NB4 (cell line): ENCODE measurements at places on chromosomes 13 and 19.

GRCh38 chr19:28049875-28050274 lies 1163.1 kb downstream of the UQCRFS1 start:
- no peak for DNase-seq

DNA sequence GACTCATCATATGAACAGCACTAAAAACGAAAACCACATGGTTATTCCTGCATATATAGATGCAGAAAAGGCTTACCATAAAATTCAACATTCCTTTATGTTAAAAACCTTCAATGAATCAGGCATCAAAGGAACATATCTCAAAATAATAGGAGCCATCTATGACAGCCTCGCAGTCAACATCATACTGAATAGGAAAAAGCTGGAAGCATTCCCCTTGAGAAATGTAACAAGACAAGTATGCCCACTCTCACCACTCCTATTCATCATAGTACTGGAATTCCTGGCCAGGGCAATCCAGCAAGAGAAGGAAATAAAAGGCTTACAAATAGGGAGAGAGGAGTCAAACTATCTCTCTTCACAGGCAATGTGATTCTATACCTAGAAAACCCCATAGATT lies 179.6 kb upstream of the HTR2A start:
- no peak for DNase-seq

- DNase-seq, result peak; percentile 74
Observed at GRCh38 chr19:9847087-9847671, 12.1 kb downstream of the PIN1 start.

DNA sequence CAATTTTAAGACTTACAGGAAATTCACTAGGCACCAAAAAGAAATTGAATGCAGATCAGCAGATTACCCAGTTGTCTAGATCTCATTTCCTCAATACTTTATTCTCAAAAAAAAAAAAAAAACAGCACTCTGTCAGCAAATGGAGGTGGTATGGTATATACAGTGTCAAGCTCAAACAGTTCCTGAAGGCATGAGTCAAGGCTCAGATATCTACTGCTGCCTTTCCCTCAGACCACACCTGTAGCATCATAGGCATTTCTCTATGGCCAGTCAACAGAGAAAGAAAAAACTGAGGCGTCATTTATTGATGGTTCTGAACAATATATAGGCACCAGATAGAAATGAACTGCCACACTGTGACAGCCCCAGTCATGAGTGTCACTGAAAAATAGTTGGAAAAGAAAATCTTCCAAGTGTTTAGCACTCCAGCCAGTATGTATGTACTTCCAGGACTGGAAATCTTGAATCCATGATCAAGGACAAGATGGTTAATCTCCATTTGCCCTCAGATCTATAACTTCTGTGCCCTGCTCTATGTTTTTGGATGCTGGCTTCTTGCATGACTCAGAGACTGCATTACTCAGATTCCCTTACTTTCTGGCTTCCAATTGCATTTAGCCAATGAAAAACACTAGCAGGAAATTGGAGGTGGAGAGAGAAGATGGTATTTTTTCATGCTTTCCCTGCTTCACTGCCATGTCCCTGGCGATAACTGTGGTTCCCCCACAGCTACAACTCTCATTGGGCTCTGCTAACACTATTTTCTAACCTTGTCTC lies 8.4 kb upstream of the COG3 start:
- DNase-seq, result no peak

DNA sequence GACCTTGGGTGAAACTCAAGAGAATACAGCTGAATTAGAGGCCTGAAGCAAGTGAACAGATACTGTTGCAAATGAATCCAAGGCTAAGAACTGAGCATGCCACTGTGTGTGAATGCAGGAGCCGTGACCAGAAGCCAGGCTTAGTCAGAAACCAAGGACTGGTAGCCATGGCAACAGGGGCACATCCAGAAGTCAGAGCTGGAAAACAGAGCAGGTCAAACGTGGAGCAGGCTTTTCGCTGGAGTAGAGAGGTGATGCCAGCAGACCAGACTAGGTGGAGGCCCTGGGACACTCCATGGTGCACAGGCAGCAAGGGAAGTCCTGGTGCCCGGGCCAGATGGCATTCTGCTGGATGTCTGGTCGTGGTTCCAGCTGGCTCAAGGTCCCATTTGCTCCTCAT lies 564.1 kb downstream of the PCDH9 start:
- no peak for DNase-seq

- DNase-seq, result no peak
Observed at GRCh38 chr13:51004111-51004865, 94.7 kb downstream of the RNASEH2B start.

DNA sequence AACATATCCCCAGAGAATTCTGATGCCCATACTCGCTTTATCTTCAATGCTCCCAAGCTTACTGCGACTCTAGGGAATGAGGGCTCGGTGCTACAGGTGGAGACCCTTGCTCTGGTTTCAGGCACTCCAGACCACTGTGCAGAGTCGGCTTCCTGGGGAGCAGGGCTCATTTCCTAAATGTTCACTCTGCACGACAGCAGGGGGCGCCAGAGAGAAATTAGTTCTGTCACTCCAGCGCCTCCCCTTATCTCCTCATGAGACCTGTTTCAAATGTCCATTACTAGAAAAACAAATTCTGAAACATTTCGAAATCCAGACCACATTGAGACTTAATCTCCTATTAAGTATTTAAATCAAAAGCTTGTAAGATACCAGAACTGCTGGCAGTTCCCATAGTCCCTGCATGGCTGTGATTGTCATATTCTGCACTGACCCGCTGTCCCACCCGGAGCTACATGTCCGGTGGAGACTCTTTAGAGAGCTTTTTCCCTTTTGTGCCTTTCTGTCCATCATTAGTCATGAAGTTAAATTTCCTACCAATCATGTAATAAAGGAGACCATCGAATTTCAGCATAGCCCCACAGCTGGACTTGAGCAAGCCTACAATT lies 22.4 kb downstream of the EPSTI1 start:
- peak; percentile 78 for DNase-seq

DNA sequence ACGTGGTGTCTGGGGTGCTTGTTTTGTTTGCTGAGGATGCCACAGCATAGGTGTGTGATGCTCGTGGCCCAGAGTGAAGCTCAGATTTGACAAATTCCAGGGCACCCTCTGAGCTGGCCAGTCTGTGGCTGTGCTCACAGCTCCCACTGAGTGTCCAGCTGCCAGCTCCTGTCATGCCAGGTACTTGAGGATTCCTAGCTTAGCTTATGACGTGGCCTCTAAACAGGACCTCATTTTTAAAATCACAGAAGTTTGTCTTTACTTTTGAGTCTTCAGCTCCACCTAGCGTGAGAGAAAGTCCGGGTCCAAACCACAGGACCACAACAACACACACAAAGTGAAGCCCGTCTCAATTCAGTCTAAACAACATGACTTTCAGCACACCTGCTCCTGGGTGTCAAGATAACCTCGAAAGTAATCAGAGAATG lies 117.3 kb downstream of the RAB20 start:
- DNase-seq, result peak; percentile 59

DNA sequence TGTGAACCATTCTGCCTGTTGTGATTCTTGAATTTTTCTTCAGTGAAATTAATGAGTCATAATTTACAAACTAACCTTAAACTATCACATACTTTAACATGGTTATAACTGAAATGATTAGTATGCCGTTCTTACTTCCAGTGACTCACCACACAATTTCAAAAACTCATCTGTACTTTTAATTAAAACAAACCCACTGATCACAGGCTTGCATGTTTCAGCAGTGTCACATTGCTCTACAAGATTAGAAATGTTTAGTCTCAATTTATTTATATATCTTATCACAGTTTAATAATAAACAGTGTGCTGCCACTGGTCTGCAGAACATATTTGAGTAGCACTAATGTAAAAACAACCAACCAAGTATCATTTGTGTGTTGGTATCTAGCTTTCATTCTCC lies 2227.9 kb upstream of the PCDH20 start:
- no peak for DNase-seq

DNA sequence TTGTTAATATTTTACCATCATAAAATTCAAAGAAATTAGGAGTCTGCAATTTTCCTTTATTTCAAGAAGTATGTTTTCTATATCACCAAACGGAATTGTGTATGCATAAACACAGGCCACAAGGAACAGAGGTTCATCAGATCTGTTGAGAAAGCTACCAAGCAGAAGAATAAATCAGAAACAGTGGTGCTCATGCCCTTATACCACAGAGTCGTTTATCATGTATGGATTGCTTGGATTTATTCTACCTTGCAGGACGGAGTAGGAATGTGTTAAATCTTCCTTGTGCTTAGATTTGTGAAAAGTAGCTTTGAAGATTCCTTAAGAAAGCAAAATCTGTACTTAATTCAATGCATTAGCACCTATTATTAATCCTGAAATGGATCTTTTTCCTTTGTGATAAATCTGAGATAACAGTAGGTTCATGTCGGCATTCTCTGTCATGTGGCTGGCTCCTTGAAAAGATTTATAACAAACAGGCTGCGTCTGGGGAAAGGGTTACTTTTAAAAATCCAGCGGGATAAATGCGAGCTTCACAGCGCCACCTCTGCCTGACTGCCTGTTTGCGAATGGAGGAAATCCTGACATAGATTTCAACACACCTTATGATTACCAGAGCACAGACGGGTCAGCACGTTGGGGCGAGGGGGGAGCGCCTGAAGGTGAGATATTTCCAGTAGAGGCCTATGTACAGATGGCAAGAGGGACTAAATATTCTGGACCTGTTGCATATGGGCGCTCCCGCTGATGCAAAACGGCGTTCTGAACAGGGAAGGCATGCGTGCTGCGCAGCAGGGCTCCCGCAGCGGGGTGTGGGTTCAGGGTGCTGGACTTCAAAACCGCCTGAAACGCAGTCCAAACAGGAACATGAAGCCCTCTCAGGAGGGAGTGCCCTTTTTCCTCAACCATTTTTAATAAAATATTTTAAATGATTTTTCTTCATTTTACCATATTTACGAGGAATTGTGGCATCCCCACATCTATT lies 445.5 kb upstream of the SGCG start:
- DNase-seq, result peak; percentile 7

DNA sequence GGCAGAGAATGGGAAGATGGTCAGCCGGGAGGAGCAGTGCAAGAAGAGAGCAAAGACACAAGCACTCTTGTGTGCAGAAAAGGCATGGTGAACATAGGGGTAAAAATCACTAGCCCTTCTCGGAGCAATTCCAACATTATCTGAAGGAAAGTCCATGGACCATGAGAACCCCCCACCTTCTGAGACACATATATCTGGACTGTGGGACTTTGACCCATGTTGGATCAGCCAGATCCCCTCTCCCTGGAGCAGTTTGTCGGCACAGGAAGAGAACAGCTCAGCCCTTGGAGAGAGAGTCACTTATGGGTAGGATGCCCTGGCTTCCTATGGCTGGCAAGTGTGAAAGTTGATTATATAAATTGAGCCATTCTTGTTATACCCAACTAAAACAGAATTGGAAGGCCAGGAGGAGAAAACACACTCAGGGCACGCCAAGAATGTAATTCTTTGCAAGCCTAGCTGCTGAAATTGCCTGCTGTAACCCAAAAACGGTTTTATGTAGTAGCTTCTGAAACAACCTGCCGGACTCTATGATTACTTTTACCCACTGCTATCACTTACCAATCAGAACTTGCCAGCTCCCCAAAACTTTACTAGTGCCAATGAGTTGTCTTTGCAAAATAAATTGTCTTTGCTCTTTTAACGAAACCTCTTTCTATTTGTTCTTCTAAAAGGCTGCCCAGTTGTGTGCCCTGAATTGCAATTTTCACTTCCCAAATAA lies 62.8 kb upstream of the ZNF599 start:
- DNase-seq, result no peak

- DNase-seq, result peak; percentile 63
Observed at GRCh38 chr19:8835877-8836276, 3.7 kb downstream of the MBD3L1 start.

- no peak for DNase-seq
Observed at GRCh38 chr13:44425815-44426078, 52.1 kb downstream of the SERP2 start.

DNA sequence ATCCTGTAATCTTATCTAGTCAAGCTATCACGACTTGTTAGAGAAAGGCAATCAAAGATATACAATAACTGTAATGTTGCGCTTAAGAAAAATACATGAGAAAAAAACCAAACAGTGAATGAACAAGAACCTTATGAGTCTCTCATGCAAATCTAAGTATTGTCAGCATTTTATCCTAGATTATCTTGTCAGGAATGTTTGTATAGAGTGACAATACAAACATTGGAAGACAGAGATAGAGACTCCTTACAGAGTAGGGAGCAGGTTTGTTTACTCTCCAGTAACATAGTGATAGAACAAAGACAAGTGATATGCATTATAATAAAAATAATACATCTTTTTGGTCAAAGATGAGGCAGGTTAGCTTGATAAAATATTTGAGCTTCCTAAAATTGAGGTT lies 444.8 kb downstream of the SLITRK5 start:
- no peak for DNase-seq

- DNase-seq, result peak; percentile 16
Observed at GRCh38 chr13:24716011-24716410, 35.8 kb downstream of the ATP12A start.

DNA sequence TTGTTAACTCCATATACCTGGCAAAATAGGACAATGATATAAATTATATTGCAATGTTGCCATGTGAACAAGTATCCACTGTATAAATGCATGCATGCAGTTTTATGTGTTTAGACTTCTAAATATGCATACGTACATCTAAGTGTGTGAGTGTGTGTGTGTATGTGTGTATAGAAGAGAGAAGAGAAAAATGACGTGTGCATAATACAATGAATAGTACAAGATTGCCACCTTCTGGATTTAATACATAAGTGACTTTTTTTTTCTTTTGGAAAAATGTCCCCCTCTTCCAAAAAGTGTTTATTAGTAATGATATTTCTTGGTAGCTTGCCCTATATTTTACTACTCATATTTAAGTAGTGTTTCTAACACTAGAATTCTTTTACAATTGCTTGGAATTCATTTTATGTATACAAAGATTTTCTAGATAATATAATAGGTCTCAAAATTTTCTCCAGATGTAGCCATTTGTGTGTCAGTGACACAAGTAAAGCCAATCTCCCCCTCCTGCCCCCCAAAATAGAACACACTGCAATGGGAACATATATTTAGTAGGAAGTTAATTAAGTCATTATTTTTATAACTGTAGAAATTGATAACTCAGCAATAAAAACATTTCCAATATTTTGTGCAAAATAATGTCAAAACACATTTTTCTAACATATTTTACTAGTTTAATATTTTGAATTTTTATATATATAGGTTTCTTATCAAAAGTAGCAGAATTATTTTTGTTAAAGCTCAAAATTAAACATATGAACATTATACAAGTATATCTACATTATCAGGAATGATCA lies 783.3 kb upstream of the ATXN8OS start:
- DNase-seq, result peak; percentile 42

- no peak for DNase-seq
Observed at GRCh38 chr13:54682184-54682583, 1653.6 kb downstream of the OLFM4 start.

DNA sequence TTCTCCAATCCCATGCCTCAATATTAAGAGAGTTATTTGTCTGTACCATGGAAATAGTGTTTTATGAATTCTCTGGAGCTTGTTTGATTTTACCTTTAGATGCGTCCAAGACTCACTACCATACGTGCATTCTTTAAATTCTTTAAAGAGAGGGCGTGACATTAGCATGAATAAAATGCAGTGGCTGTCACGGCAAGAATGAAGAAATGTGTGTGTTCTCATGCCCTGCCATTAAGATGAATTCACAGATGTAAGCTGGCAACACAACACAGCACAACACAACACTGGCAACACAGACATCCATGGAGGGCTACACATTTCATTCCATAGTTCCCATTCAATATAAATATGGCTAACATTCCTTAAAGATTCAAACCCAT lies 213.4 kb downstream of the ENOX1 start:
- DNase-seq, result no peak
